ENCODE measurements at places on chromosomes 5 and 9.
A peak's percentile ranks its signal among the peaks of the same experiment; 100 is the strongest.

DNA sequence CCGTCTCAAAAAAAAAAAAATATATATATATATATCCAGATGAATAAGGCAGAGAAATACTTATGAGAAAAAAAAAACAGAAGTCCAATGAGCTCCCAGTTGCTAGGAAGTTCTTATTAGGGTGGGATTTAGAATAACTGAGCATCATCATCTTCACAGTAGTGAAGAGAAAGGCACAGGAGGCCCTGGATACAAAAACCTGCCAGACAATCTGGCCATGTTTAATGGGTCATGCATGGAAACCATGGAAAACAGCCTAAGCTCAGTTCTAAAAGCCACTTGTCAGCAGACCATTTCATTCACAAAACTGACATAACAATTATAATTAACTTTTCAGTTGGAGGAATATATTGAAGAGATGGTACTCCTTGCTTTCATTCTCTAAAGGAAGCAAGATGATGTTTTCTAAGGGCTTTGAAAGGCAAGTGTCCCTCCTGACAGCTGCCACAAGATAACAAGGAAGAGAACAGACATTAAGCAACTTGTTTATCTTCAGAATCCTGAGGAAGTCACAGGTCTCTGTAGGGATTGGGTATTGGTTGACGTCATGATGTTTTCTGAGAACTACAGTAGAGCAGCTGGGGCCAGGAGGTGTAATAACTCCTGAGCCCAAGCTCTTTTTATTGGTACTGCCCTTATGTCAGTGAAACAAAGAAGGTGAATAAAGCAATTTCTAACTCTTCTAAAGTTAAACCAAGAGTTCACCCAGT is 463.1 kb downstream of the DMAC1 start:
- no peak for DNase-seq

DNA sequence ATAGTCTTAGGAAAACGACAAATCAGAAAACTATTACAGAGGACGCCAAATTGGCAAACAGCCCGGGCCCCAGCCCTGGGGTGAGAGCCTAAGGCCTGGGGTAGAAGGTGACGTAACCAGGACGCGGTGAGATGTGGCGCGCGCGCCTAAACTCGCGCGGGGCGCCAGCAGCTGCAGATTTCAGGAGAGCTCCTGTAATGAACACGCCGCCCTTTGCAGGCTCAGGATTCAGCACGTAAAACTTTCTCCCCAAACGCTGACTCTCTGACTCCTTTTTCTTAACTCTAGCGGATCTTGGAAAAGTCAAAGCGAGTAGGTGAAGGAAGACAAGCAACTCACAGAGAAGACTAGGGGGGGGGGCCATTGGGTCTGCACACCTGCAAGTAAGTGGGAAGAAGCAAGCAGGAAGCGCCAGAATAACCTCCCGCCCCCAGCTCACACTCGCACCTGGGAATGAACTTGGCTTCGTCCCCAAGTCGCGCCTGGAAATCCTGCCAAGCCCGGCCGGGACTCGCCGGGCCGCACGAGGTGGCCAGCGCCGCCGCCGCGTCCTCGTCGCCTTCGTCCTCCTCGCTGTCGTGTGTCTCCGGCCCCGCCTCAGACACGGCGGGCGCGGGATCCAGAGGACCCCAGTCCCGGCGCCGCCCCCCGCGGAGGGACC is 822 bp downstream of the RASEF start:
- no peak for DNase-seq

DNA sequence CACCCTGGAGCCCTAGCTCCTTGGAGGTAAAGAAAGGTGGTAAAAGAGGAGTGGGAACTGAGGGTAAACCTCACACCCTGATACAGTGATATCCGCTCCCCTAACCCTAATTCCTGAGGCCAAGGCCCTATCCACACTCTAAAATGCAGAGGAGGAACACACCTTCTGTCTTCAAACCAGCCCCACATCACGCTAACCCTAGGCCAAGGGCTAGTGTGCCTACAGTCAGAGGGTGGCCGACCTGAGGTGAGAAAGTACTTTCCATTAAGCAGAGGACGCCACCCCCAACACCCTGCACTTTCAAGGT is 590 bp downstream of the HDAC3 start:
- no peak for DNase-seq

DNA sequence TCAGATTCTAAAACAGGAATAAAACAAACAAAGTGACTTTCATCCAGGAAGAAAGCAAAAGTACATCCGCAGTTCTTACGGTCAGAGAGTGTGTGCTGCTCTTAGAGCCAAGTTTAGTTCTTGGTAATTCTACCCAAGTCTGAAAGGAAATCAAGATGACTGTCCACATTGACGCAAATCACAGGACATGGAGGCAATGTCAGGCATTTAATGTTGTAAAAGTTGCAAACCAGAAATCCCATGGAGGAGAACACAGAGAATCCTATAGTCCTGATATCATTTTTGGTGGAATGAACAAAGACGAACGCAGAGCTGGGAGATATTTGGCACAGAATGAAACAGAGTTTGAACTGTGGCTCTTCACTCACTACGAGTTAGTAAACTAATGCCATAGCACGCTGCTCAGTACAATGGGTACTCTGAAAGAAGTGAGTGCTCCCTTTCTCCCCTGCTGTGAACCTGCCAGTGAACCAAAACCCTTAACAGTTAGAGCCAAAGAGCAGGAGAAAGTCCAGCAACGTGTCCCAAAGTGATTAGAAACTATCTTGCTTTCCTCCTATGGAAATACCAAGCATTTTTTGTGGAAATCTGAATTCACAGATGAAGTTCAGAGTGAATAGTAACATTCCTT is 74.3 kb downstream of the MUSK start:
- no peak for DNase-seq

DNA sequence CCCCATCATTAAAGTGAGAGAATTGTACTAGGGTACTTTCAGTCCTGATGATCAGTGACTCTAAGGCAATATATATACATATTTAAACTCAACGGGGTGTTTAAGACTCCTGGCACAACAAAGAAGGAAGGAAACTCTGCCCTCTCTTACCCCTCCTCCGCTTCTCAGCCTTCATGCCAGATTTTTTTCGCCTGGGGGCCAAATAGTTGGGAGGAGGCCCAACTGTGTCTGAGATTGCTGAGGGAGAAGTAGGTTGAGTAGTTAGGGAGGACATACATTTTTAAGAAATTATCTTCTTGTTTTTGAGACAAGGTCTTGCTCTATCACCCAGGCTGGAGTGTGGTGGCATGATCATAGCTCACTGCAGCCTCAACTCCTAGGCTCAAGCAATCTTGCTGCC is 127.7 kb upstream of the SHB start:
- DNase-seq: no peak

DNA sequence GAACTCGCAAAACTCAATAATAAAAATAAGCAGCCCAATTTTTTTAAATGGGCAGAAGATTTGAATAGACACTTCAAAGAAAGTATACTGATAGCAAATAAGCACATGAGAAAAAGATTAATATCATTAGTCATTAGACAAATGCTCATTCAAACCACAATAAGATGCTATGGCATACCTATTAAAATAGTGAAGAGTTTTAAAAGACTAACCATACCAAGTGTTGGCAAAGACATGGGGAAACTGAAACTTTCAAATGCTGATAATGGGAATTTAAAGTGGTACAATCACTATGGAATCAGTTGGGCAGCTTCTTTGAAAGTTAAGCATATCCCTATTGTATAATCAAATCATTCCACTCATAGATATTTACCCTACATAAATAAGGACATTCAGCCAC is 26.6 kb upstream of the ORM1 start:
- DNase-seq: no peak

- DNase-seq: no peak
Observed at GRCh38 chr5:79062436-79062835, 7.0 kb downstream of the DMGDH start.

GRCh38 chr5:146091881-146092280 is 13.5 kb downstream of the PLAC8L1 start:
- no peak for DNase-seq

GRCh38 chr9:36803961-36804360 is 230.1 kb downstream of the PAX5 start:
- no peak for DNase-seq

DNA sequence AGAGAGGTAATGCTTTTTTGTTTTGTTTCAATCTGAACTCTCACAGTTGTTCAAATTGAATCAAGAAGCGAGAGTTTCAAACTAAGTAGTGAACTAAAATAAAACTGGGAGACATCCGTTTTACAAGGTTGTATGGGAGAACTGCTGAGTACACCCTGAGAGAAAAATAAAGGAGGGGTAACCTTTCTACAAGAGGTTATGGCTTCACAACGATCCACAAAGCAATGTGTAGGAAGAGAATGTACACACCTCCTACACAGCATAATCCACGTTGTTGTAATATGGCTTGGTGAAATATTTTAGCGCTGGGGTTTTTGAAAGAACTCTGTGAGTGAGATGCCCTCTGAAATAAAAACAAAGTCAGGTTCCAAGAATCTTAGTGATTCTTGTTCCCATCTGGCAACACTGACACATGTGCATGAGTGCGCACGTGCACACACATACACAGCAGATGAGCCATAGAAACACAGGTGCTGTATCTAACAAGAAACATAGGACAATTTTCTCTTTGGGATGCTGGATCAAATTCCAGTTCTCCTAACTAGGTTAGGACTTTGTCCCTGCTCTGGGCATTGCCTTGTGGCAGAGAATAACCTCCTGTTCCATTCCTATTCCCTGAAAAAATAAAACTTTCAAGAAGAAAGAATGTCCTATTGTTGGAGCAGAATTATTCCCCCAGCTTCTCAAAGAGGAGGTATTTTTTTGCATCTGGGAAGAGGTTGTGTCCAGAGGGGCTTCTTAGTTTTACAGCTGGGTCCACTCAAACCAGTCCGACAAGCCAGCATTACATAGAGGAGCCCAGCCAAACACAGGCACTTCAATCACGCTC is 94.5 kb upstream of the EFNA5 start:
- no peak for DNase-seq

DNA sequence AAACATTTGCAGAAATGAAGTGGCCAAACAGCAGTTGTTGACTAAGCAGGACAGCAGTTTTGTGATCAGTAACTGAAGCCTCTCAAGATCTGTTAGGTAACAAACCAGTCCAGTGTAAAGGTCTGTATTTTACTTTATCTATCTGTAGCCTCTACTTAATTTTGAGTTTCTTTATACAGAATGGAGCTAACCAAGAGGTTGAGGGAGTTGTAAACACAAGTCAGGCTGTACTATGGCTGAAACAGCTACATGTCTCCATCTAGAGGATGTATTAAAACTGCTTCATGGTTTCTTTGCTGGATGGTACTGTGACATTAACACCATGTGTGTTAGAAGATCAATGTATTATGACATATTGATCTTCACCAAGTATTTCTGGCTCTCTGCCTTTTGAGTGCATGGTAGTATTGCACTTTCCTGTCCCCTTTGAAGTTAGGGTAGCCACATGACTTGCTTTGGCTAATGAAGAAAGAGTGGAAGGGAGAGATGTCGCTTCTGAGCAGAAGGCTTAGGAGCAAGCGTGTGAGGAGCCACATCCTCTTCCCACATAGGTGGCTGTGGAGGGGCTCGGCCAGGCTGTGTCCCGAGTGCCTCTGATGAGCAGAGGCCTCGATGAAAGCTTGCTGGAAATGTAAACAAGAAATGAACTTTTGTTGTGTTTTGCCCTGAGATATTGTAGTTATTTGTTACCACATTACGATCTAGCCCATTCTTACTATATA is 105.6 kb upstream of the PCA3 start:
- peak; percentile 22 for DNase-seq

GRCh38 chr9:34963552-34963951 is 5.5 kb downstream of the PHF24 start:
- no peak for DNase-seq

- no peak for DNase-seq
Observed at GRCh38 chr9:93041108-93041802, 17.2 kb upstream of the SUSD3 start.

- DNase-seq: no peak
Observed at GRCh38 chr5:111626473-111627148, 114.3 kb upstream of the STARD4 start.

GRCh38 chr5:141965071-141965470 is 3.8 kb upstream of the RNF14 start:
- no peak for DNase-seq

GRCh38 chr5:72456391-72457074 is 50.7 kb downstream of the ZNF366 start:
- DNase-seq: no peak
